ENCODE measurements at places on chromosomes 7 and 10.

DNA sequence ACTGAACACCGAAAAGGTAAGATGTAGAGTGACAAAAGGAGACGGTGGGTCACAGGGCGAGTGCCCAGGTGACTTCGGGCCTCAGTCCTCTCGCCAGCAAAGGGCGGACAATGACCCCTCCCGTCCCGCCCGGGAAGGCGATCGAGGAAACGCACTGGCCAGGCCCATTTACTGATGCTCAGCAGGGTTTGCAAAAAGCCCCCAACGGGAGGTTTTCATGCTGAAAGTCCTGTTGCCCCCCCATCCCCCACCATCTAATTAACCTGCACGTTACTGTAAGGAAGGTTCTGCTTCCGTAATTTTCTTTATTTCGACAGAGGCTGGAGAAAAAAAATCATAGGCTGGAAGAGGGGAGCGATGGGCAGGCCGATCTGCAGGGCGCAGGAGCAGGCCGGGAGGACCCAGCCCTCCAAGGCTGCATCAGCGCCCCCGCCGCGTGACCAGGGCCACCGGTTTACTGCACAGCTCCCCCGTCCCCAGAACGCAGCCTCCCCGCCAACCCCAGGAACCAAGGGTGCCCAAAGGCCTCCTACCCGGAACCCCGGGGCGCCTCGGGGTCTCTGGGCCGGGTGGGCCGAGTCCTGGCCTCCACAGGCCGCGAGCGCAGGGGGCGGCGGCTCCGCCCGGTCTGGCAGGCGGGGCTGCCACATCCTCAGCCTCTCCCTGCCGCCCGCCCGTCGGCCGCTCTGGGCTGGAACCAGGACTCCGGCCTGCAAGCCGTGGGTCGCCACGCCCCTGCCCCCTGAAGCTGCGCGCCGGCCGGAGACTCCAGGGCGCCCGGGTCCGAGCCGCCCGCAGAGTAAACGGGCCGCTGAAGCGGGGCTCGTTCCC lies 613 bp downstream of the OAT start:
- peak; percentile 59 for DNase-seq

- peak; percentile 81 for DNase-seq
Measured at GRCh38 chr10:24944512-24945255, 7.7 kb downstream of the PRTFDC1 start.

- DNase-seq: no peak
Measured at GRCh38 chr7:74183653-74184450, 9.7 kb downstream of the EIF4H start.

GRCh38 chr7:78662939-78663338 lies 790.5 kb downstream of the MAGI2 start:
- DNase-seq: no peak

- no peak for DNase-seq
Measured at GRCh38 chr10:49356944-49357343, 38.9 kb downstream of the DRGX start.

GRCh38 chr7:132773527-132773956 lies 197.3 kb upstream of the PLXNA4 start:
- DNase-seq: peak; percentile 87

- no peak for DNase-seq
Measured at GRCh38 chr7:34487391-34488115, 170.5 kb upstream of the NPSR1 start.

GRCh38 chr10:33122014-33122809 lies 164.2 kb upstream of the ITGB1 start:
- peak; percentile 88 for DNase-seq
